ENCODE measurements at places on chromosomes 3 and 15.

- DNase-seq = no peak
Measured at GRCh38 chr3:13110678-13111116, 37.5 kb upstream of the IQSEC1 start.

- no peak for DNase-seq
Measured at GRCh38 chr3:49158792-49159191, 7.3 kb downstream of the CCDC71 start.

GRCh38 chr3:43364926-43365325, 78.6 kb downstream of the SNRK start:
- DNase-seq = no peak

GRCh38 chr3:171874879-171875278, 31.7 kb downstream of the TMEM212 start:
- no peak for DNase-seq

- DNase-seq = no peak
Measured at GRCh38 chr15:77834276-77834990, 201.7 kb upstream of the LINGO1 start.

DNA sequence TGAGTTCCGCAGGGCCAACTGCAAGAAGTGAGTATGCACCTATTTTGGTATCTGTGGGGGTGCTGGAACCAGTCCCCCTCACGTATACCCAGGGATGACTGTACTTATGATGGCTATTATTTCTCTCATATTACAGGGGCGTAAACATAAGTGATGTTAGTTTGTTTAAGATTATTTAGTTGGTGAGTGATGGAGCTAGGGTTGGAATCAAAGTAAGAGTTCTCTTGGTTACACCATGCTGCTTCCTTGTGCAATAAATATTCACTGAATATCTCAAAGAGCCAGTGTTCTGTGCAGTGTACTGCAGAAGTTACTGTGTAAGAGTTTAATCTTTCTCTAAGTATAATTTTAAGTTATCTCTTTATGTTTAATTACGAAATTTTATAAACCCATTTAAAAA, 12.8 kb upstream of the UTS2B start:
- no peak for DNase-seq

DNA sequence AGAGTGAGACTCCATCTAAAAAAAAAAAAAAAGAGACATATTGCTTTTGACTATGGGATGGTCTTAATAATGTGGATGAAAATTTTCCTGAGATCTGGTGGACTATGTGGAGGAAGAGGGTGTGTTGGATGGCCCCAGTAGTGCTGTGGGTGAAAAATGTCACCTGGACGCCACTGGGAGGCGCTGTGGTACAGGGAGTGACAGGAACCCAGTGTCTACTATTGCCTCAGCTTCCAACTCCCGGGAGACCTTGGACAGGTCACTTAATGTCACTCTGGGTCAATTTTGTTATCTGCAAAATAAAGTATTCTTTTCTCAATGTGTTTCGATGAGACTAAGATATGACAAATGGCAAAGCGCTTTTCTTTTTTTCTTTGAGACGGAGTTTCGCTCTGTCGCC, 27.7 kb upstream of the DCP1A start:
- peak; percentile 71 for DNase-seq

DNA sequence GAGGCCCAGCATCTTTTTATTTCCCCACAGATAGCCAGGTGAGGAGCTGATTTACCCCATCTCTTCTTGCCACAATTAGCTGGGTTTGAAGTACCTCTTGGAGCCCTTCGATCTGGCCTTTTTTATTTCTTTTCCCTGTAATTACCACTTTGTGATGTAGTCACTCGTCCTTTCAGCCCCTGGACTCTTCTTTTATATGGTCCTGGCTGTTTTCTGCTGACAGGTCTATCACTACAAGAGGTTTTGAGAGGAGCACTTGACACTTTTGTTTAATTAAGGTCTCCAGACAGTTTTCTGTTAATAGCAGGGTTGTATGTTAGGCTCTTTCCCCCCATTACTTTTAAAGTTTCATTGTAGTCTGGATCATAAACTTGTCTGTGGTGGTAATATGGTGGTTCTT, 11.8 kb downstream of the ATXN7 start:
- DNase-seq = no peak

GRCh38 chr3:120831066-120831465, 76.9 kb upstream of the STXBP5L start:
- no peak for DNase-seq

DNA sequence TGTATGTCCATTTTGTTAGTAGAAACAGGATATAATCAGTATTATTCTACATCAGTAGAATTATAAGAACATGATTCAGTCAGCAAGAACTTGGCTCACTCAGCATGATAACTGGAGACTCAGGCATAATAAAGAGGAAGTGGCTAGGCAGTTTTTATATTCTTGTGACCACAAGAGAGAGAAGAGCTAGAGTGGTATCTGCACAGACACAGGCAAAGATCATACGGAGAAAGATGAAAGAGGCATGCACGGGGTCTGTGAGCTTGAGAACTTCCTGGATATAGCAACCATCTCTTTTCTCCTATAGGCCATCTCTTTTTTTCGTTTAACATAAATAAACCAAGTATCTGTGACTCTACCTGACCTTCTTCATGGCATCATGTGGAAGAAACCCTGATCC, 46.8 kb downstream of the MYO5A start:
- DNase-seq = peak; percentile 20

- no peak for DNase-seq
Measured at GRCh38 chr3:181808053-181808452, 96.3 kb downstream of the SOX2 start.

GRCh38 chr3:129609591-129610182, 3.2 kb upstream of the PLXND1 start:
- no peak for DNase-seq

GRCh38 chr15:76376816-76377215, 40.2 kb downstream of the ISL2 start:
- DNase-seq = no peak

GRCh38 chr3:76552653-76553052, 487.2 kb upstream of the ROBO2 start:
- DNase-seq = no peak

DNA sequence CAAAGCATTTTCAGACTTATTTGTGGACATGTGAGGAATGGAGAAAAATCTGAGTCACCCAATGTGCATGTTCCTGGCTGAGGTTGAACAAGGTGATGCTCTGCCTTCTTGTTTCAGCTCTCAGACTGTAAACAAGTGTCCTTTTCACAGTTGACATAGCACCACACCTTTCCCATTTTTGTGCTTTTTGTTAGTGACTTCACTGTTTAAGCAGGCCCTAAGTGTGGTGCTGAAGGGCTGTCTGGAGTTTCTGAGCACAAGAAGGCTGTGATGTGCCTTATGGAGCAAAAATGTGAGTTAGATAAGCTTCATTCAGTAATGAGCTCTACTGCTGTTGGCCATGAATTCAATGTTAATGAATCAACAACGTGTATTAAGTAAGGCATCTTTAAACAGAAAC, 20.4 kb downstream of the ABI3BP start:
- DNase-seq = no peak

GRCh38 chr15:88447206-88447605, 20.0 kb downstream of the MRPL46 start:
- no peak for DNase-seq

- DNase-seq = no peak
Measured at GRCh38 chr15:97248376-97248775, 712.1 kb upstream of the ARRDC4 start.

- DNase-seq = peak; percentile 84
Measured at GRCh38 chr15:65384895-65385869, 7.4 kb upstream of the IGDCC3 start.

GRCh38 chr3:14921034-14921616, 26.3 kb upstream of the NR2C2 start:
- peak; percentile 76 for DNase-seq

DNA sequence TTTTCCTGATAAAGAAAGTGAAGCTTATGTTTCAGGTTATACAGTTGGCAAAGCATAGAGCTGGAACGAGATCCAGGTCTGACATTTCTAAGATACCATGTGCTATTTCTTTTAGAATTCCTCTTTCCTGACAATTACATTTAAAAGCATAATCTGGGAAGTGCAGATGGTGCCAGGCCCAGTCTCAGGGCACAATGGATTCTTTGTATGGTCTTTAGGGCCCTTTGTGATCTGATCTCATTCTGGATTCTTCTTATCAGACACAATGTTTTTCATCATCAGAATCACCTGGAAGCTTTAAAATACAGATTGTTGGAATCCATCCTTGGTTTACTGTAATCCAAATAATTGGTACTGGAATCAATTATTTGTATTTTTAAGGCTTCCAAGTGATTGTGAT, 18.6 kb upstream of the GLCE start:
- DNase-seq = no peak

- no peak for DNase-seq
Measured at GRCh38 chr3:38552364-38552763, 56.2 kb downstream of the EXOG start.

DNA sequence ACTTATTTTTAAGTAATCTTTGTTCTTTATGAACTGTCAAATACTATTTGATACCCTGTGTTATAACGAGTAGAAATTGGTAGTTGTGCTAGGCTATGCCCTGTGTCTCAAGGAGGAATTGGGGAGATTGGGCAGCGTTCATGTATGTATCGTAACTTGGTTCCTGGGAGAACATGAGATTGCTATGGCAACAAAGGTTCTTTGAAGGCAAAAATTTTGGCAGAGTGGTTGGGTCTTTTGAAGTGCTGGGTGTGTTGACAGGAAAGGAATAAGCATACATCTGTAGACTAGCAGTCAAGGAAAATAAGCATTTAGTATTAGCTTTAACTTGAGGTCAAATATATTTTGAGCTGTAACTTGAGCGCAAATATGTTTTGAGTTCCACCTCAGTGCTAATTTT, 45.3 kb downstream of the TCF12 start:
- no peak for DNase-seq

DNA sequence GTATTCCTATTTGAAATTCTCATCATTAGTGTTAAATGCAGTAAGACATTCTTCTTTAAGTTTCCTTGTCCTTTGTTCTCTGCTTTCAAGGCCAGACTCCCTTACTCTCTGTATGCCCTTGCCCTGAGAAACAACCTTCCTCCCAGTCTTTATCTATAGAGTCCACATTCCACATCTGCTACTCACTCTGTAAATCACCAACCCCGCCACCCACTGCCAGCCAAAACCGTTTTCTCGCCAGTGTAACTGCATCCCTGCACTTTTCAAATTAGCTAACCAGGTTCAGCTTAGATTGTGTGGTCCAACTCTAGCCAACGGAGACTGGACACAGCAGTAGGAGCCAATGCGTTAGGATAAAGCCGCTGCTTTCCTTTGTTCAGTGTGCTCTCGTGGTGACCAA, 402.4 kb upstream of the PDZRN3 start:
- DNase-seq = no peak

GRCh38 chr3:151478335-151478697, 17.5 kb upstream of the IGSF10 start:
- DNase-seq = no peak

DNA sequence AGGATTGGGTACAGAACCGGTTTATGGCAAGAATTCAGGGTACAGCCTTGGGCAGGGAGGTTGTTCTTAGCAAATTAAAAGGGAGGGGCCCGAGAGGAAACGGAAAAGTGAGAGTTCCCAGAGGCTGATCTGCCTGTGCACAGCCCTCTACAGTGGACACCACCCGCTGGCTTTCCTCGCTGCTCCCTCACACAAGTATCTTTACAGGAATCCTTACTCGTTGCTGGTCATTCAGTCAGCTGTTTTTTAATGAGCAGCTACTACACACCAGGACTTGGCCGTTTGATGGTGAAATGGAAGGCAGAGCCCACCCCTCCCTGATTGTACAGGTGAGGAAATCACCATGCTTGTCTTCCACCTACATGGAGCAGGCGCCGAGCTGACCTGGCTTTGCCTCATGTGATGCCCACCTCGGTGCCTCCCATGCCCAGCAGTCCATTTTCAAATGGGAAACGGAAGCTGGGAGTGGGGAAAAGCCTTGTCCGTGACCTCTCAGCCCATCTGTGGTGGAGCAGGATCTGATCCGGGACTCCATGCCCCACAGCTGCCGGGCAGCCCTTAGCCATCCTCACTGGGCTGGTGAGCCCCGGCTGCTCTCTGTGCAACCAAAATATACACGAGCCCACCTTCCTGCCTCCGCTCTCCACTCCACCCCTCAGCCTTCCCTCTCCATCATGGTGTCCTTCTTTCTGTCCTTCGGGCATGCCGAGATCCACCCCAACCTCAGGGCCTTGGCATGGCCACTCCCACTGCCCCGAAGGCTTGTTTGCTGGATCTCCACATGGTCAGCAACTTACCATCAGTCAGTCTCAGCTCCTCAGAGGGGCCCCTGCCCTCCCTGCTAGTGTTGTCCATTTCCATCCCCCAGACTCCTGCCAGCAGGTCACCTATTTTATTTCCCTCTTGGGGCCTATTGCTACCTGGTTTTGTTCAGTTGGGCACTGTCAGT, 33.3 kb upstream of the FGD5 start:
- DNase-seq = no peak

- peak; percentile 88 for DNase-seq
Measured at GRCh38 chr15:31263751-31264558, 62.7 kb upstream of the KLF13 start.

DNA sequence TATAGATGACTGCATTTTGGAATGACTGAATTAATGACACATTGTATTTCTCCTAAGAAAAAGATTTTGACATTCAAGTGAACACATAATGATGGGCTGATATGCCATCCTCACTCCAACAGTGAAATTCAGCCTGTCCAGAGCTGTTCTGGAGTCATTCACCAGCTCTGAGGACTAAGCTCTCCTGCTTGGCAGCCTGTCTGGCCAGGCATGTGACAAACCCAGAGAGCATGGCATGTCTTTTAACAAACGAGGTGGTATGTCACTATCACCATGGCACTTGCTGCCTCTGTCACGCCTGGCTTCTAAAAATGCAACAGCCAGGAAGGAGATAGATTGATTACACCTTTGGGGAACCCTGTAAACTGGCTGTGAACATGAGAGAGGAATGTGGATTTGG, 1.4 kb downstream of the ACTC1 start:
- no peak for DNase-seq

DNA sequence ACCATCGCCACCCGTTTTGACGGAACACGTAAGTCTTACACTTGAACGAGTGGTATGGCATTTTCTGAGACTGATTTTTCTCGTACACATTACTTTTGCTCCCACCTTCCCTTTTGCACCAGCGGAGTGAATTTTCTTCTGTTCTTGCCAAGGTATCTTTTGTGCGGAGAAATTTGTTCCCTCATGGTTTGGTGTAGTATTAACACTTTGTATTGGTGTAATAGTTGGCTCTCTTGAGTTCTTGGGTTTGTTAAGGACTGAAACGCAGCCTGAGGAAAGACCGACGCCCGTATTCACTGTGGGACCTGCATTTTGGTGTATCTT, 420 bp downstream of the KCNH8 start:
- no peak for DNase-seq

DNA sequence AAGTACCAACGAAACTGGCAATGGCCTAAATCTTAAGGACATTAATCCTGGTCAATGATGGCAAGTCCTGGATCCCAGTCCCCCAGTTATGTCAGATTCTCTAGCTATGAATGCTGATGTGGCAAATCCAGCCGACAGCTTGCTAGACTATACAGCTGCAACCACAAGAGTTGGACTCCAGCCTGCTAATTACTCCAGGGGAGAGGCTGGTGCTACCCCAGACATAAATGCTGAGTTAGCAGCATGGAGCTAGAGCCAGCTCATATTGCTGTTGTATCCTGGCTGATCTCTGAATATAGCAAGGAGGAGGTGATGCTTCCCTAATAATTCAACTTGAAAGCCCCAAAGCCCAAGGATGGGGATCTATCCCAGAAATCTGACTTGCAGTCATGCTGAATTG, 207.1 kb downstream of the LRRN1 start:
- DNase-seq = no peak

- DNase-seq = no peak
Measured at GRCh38 chr3:126581569-126581968, 22.8 kb upstream of the C3orf22 start.

GRCh38 chr3:15264486-15264885, 58.4 kb downstream of the CAPN7 start:
- no peak for DNase-seq

Measured in activated naive CD4-positive, alpha-beta T cell treated with anti-CD3 and anti-CD28 coated beads, Interleukin-2, amount 50 U/mL, for 72 hours (primary cell).